ENCODE measurements at places on chromosomes 1 and 21. TPM values are rescaled to one million over a fixed set of nuclear protein-coding genes. Genes with fewer than 3 reads are reported as not detected.

LRRC38 gene
- not detected for total RNA-seq

DNA sequence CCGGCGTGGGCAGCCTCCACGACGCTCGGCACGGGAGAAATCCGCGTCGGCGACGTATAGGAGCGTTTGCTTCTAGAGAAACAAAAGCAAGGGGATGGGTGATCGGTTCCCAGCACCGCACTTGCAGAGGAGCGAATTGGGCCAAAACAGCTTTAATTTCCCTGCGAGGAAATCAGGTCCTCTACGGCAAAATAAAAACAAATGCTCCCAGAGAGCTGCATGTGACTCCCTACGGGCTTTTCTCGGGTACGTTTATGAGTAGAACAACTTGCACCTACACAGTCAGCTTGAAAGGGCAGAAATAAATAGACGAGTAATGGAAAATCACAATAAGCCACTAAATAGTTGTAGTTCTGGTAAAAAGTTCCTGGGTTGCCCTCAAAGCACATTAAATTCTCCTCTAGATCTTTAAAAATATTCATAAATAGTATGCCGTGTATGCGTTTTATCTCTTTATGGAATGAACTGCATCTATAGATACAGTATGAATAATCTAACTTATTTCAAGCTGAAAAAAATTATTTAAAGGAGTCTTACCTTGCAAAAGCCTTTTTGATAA lies 1.2 kb downstream of the NHLH2 start:
- no peak for DNase-seq

- no peak for DNase-seq
Measured at GRCh38 chr1:70075761-70076160, 129.6 kb downstream of the LRRC40 start.

DNA sequence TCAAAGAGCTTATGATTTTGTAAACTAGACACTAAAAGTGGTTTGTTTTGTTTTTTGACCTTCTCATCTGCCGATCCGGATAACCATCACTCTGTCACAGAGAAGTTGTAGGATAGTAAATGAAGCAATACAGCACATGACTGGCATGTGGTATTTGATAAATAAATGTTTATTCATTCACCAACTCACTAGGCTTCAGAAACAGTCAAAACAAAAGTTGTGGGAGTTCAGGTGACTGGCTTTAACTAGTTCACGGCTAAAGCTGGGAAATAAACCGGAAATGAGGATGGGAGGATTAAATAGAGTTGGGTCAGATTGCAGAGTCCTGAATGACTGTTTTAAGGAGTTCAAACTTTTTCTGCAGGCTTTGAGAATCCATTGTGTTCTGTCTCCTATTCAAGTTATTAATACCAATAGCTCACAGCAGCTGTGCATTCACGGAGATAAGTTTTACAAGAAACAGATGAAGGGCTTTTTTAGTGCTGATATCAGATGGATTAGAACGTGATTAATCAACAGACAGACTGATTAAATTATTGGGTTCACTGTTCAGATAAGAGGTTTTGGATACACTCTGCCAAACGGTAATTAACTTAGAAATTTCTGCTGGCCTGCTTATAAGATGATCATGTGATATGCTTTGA lies 463.3 kb downstream of the DPYD start:
- no peak for DNase-seq

AADACL3 gene
- total RNA-seq, result not detected

HUNK gene
- 0.61 TPM for total RNA-seq

KIF14 gene
- 1.5 TPM for total RNA-seq

NUP133 gene
- 56.7 TPM for total RNA-seq

DNA sequence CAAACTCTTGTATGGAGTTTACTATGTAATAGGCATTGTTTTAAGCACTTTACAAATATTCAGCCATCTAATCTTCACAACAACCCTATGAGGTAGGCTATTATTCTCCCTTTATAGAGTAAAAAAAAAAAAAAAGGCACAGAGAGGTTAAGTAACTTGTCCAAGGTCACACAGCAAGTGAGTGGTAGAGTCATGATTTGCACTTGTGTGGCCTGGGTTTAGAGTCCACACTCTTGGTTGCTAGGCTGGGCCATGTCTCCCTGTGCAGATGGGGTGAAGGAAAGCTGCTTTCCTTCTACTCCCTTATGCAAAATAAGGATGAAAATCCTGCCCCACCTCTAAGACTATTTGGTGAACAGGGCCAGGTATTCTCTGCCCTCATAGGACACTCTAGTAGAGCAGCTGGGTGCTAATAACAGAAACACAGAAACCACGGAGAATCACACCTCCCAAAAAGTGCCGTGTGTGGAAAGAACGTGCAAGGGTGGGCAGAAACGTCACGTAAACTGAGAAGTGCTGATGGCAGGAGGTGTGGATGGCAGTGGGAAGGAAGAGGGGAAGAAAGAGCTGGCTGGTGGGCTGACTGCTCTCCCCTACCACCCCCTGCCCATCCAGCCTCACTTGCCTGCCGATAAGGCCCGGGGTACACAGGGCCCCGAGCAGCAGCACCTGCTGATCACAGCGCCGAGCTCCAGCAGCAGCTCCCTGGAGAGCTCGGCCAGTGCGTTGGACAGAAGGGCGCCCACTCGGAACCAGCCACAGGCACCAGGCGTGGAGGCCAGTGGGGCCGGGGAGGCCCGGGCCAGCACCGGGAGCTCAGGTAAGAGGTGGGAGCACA lies 28.3 kb upstream of the VPS13D start:
- DNase-seq, result no peak

DNA sequence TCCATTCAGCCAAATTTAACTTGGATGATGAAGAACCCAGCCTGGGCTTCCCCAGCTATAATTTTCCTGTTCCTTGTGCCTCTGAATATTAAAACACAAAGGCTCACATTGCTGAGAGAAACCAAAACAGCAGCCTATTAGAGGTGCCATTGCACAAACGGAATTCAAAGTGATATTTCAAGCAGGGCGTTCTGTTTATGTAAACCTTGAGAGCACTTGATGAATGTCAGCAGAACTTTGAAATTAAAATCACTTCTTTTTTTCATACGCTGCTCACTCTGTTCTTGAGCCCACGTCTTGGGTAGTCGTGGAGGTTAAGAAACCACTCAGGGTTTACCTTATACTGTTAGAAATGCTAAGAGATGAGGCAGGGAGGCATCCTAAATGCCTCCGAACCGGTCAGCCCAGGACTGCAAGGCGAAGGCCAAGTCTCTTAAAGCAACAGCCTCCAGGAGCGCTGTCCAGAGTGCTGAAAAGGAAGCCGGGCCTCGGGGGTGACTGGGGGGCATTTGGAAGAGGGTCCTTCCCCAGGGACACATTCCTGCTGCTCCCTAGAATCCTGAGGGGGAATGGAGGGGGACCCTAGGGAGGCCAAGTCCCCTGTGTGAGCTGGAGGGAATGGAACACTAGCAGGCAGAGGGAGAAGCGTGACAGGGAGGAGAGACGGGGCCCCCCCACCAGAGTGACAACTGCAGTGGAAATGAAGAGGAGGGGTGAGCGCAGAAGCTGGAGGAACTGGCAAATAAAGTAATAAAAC lies 154.8 kb upstream of the VAMP3 start:
- DNase-seq, result no peak

GRCh38 chr1:31701091-31701736 lies 2.6 kb downstream of the COL16A1 start:
- peak; percentile 35 for DNase-seq

GRCh38 chr1:3471356-3472087 lies 17.1 kb downstream of the ARHGEF16 start:
- no peak for DNase-seq

DNA sequence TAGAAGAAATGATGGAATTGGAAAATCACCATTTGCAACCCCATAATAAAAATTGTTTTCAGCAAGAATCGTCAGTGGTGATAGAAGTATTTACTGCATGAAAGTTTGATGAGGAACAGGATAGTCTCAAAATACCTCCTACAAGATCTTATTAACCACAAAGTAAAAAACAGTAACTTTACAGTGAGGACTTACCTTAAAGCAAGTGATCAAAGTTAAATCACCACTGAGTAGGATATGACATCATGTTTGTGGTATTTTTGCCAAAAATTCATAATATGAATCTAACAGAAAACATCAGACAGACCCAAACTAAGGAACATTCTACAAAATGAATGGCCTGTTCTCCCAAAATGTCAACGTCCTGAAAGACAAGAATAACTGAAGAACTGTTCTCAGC lies 19.9 kb downstream of the ALDH9A1 start:
- no peak for DNase-seq

DNA sequence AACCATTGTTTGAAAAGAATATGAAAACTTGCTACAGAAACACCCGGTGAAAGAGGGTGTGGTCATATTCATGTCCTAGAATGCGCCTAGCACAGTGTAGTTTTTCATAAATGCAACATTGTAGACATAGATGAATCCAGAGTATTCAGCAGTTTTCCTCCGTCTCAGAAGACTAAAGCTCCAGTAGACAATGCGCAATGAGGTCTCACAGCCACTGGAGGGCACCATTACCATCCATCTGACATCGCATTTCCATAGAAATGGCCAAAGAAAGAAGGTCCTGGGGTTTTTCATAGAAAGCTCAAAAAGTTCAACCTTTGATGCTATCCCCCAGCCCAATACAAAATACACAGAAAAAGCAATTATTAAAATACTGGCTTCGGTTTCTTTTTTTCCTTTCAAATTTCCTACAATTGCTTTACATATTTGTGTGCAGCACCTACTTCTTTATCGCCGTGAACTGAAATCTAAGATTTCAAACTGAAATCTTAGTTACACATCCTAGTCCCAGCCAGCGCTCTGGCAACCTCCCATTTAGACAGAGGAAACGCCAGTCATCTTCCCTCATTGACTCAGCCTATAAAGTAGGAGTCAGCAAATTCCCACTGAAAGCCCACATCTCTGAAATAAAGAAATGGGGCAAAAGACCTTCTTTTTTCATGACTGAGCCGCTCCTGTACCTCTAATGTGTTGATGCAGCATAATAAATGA lies 3.9 kb upstream of the CD58 start:
- peak; percentile 59 for DNase-seq

KRTAP10-2 gene
- total RNA-seq, result not detected

- DNase-seq, result no peak
Measured at GRCh38 chr1:51443555-51443954, 75.5 kb downstream of the EPS15 start.

Measured in activated T-cell treated with anti-CD3 and anti-CD28 coated beads, Interleukin-2, amount 50 U/mL, for 4 hours (primary cell).